ENCODE measurements at places on chromosomes 1 and 21. TPM values are rescaled to one million over a fixed set of nuclear protein-coding genes. Genes with fewer than 3 reads are reported as not detected.
A peak's percentile ranks its signal among the peaks of the same experiment; 100 is the strongest.

FAM163A gene
- total RNA-seq: not detected

- no peak for DNase-seq
Measured at GRCh38 chr1:41743366-41743765, 175.4 kb downstream of the HIVEP3 start.

OR10Z1 gene
- total RNA-seq: not detected

DNA sequence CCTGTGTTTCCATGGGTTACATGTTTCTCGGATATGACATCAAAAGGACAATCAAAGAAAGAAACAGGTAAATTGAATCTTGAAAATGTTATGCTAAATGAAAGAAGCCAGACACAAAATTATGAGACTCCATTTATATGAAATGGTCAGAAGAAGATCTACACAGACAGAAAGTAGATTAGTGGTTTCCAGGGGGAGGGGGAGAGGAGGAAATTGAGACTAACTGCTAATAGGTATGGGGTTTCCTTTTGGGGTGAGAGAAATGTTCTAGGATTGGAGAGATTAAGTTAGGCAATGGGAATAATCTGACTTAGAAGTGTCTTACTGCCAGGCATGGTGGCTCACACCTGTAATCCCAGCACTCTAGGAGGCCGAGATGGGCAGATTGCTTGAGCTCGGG, 21.8 kb downstream of the ITGB3BP start:
- DNase-seq: no peak

S100B gene
- total RNA-seq: not detected

OVAAL gene
- 0.61 TPM for total RNA-seq

DNA sequence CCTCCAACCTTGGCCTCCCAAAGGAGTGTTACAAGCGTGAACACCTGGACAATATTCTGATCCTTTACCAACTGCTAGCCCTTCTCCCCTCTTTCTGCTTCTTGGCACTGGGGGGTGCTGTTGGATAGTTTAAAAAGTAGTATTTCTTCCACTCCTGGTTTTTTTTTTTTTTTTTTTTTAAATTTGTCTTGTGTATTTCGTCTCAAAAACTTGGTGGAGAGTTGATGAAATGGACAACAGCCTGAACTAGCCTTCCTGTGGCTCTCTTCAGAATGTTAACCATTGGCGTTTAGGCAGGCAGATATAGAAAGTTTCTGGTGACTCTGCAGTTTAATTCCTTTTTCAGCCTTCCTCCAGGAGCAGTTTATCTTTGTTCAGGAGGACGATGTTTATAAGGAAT, 69.7 kb upstream of the USP24 start:
- DNase-seq: peak; percentile 46

TMPRSS15 gene
- total RNA-seq: not detected

- DNase-seq: no peak
Measured at GRCh38 chr1:152999818-153000217, 1.7 kb upstream of the SPRR3 start.

NEGR1 gene
- total RNA-seq: 0.09 TPM

DNA sequence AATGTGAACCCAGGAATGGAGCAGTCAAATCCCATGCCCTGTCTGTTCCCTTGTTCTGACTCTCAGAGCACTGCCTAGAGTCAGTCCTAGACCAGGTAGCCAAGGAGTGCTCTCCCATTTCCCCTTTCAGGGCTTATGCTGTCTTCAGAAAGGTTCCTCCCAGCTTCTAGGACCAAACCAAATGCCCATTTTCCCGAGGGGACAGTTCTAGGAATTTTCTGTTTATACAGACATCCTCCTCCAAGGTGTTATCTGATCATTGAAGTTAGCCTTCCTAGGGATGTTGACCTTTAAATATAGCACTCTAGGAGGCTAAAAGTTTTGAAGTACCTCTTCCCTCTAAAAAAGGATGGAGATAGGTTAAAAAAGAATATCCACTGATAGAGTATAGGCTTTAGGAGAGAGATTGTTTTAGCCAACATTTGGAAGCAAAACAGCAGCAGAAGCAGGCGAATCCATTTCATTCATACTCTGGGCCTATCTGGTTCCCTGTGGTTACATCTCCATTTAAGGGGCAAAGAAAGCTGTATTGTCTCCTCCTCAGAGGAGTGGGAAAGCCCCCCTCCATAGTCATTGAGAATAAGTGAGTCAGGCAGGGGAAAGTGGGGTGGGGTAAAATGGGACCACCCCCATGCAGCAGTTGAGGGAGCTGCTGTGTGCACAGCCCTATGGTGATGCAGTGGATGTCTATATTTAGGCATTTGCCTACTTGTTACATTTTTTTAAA, 126.5 kb downstream of the SPATA46 start:
- DNase-seq: no peak

GRCh38 chr1:225350872-225351271, 77.0 kb downstream of the LBR start:
- no peak for DNase-seq

TRAF3IP3 gene
- total RNA-seq: not detected

GRCh38 chr1:208614610-208615009, 370.4 kb upstream of the PLXNA2 start:
- DNase-seq: no peak

DNA sequence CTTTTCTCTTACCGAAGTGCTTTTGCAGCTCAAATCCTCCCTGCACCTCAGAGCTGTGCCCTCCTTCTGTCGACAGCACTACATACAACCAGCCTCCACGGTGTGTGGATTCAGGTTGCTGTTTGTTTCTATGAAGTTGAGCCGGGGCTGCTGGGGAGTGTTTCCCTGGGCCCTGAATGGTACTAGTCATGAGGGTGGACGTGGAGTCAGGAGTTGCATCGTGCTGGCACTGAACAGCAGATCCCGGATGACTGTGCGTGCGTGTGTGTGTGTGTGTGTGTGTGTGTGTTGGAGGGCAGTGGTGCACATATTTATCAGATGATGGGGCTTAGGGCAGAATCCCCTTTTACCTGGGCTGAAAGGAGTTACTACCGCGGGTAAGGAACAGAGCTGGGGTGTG, 47.0 kb downstream of the ACTL8 start:
- no peak for DNase-seq

DNA sequence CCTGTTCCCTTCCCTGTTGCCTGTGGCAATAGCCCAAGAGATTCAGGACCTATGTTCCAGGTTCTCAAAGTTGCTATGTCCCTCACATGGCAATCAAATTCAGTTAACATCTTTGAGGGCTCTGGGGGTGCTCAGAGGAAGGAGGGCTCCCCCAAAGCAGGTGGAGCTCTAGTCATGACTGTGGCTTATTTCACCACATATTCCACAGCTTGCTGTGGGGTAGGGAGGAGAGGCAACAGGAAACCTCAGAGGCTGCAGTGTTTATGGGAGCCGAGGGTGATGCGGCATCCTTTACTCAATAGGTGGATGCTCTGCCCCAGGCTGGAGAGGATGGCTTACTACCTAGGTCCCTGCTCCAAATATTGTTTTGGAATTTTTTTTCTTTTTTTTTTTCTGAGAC, 1.2 kb upstream of the MKNK1 start:
- DNase-seq: no peak

GRCh38 chr1:240414237-240414636, 197.7 kb downstream of the GREM2 start:
- no peak for DNase-seq

DNA sequence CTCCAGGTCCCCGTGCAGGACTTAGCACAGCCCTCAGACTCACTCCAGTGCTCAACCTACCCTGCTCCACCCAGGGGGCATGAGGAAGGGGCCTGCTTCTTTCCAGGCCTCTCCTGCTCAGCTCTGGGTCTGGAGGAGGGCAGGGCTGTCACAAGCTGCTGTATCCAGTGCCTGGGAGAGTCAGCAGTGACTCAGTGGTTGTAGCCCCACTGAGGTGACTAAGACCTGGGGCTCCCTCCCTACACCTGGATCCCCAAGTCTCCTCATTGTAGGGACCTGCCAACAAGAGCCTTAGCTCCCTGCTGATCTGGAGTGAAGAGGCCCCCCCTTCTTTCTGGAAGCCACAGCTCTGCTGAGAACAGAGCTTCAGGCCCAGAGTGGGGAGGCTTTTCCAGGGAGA, 36.1 kb upstream of the FAM131C start:
- DNase-seq: no peak

DNA sequence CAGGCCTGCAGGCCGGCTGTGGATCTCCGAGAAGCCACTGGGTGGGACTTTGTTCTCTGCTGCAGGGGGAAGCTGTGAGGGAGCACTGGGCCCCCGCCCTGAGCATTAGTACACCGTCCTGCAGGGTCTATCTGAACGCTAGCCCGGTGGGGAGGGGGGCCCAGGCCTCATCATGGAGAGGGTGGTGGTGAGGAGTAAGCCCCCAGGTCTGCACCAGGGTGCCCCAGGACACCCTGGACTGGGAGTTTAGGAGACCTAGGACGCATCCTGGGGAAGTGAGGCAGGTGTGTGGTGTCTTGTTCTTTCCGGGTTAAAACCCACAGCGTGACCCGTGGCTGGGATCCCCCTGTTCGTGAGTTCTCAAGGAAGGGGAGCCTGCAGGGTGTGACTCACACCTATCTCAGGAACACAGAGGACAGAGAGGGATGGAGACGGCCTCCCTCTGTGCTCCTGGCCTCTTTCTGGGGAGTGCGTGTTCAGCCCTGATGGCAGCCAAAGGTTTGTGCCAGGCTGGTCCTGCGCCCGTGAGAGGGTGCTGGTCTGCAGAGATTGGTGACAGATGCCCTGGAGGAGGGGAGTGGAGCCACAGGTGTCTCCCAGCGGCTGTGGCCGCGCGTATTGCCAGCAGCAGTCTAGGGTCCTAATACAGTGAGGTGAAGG, 44.8 kb downstream of the AGPAT3 start:
- no peak for DNase-seq

GRCh38 chr1:199353906-199354305, 673.6 kb upstream of the NR5A2 start:
- no peak for DNase-seq

RNU1-3 gene
- not detected for total RNA-seq

LCE1B gene
- total RNA-seq: not detected

FCMR gene
- not detected for total RNA-seq

TAS1R1 gene
- not detected for total RNA-seq

OR2T33 gene
- not detected for total RNA-seq

- DNase-seq: no peak
Measured at GRCh38 chr1:6593810-6594209, 8.9 kb downstream of the KLHL21 start.

TENT5C gene
- total RNA-seq: not detected

CHIA gene
- total RNA-seq: not detected

PAQR7 gene
- 14.1 TPM for total RNA-seq

DNA sequence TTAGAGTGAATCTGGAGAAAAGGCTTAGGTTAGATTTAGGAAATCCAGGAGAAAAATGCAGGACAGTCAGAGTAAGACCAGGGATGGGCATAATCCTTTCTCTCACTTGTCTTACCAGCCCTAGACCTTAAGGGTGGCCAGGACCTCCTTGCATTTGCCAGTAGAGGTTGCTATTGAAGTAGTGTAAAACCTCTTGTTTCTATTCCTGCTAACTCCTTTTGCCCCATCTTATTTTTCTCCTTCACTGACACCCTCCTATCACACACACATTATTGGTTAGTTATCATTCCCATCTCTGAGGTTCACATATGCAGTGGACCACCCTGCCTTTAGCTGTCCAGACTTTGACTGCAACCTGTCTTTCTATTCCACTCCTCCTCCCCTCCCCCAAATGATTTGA, 75.0 kb upstream of the MACF1 start:
- no peak for DNase-seq

All from Caki2 (cell line).